Activated CD4-positive, CD25-positive, alpha-beta regulatory T cell treated with anti-CD3 and anti-CD28 coated beads, Interleukin-2, amount 50 U/mL, for 72 hours (primary cell): ENCODE measurements at places on chromosomes 7 and 10.

DNA sequence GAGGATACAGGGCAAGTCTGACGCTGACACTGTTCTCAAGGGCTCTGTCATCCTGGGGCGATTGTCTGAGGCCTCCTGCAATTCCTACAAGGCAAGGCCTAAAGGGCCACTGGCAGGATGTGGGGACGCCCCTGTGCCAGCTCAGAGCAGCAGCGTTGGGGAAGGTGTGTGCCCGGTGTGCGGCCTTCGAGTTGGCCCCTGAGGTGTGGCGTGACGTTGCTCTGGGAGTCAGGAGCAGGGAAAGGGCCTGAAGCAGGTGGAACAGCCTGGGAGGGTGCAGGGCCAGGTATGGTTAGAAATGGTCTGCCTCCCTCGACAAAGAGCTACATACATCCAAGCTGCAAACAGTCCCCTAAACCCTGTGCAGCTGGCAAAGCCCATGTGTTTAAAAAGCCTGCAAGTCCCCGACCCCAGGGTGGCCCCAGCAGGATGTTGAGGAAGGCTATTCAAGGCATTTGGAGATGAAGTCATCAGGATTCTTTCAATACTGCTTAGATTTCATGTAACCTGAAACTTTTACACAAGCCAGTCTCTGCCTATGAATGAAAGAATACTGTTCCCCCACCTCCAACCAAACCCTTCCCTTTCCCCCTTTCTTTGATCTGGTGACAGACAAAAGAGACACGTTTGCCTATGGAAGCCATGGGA, 142.5 kb upstream of the TNS3 start:
- DNase-seq, result no peak

DNA sequence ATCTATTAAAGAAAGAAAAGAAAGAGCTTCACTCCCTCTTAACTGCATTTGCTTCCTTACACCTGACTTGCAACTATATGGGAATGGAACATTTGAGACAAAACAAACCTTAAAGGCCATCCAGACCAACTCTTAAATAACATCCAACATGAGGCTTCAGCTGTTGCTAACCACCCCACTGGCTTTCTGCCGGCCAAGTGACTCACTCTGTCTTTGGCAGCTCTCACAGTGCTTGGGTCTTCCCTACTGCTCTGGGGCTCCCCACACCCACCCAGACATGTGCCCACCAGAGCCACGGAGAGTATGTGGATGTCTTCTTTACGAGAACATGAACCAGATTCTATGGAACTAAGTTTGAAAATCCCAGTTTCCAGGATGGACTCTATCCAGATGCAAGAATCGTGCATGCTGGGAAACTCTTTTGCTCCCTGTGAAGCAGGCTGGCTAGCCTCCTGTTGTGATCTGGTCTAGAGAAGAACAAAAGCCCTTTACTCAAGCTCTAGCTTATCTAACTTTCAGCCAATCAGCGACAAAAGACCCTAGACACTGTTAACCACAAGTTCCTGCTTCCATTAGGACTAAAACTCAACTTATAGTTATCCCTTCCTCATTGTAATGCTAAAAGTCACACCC, 245.7 kb downstream of the TCERG1L start:
- DNase-seq, result no peak

DNA sequence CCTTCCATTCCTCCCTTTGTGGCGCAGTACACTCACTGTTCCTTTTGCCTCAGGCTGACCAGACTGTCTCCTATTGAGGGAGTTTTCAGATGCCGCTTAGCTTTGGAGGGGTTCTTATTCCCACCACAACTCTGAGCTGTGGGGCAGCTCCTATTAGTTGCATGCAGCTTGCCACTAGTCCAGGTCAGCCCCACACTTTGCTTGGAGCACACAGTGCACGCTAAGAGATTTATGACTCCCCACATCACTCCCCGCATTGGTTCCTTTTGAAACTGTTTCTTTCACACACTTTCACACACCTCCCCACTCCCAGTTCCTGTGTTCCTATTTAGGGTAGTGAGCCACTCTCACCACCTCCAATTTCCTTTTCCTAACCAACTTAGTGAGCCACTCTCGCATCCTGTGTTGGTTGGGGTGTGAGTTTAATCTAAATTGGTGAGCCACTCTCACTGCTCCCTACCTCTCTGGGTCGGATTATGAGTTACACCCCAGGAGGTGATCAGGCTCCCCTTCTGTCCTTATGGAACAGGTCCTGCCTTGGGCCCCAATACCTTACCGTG, 10.4 kb upstream of the ZNF485 start:
- no peak for DNase-seq

DNA sequence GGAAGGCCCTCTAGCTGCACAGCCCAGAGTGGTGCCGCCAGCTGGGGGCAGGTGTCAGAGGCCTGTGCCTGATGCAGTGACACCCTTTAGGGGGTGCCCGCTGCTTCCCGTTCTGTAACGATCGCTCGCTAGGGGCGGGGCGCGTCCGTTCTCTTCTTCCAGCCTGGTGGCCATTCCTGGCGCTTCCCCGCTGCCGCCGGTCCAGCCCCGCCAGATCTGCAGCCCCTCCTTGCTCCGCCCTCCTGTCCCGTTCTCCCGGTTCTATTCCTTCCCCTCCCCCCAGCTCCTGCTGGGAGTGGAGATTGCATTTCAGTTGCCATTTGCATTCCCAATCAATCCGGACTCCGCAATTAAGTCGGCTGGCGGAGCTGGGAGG, 39.2 kb downstream of the AGAP3 start:
- DNase-seq, result no peak

DNA sequence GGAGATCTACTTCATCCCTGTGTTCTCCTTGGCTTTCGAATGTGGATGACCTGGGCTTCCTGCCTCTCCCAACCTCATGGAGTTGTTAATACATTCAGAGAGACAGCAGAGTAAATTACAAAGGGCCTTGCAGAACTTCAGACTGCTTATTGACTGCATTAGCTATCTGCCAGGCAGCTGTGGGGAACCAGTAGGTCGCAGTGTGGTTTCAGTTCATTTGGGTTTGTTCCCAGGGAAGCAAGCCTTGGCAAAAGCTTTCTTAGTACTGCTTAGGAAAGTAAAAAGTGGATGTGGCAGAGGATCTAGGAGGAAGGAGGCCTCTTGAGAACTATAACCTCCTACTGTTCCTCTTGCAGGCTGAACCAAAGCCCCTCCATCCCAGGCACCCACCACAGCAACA, 9.2 kb downstream of the NPFFR1 start:
- no peak for DNase-seq

DNA sequence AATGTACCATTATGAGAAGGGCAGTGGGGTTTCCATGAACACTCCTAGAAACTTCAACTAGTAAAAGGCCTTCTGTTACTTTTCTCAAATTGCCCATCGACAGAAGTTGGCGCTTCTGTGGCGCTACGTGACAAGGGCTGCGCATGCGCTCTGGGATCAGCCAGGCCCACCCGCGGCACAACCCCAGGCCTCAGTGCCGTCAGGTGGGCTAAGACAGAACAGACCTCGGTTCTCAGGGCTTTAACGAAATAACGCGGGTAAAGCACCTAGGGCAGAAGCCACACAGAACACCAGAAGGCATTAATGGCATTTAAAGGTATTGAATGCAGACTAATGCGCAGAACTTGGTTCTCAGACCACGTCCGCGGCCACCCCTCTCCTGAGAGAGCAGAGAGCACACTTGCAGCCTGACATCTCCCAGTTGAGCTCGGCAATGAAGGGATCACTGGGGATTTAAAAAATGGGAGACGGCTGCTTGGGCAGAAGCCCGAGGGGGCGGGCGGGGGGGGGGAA, 67.6 kb upstream of the CTNNA3 start:
- peak; percentile 76 for DNase-seq

- no peak for DNase-seq
Measured at GRCh38 chr7:159015454-159016410, 128.9 kb downstream of the VIPR2 start.

GRCh38 chr7:1100386-1100785, 12.5 kb downstream of the GPER1 start:
- DNase-seq, result no peak

DNA sequence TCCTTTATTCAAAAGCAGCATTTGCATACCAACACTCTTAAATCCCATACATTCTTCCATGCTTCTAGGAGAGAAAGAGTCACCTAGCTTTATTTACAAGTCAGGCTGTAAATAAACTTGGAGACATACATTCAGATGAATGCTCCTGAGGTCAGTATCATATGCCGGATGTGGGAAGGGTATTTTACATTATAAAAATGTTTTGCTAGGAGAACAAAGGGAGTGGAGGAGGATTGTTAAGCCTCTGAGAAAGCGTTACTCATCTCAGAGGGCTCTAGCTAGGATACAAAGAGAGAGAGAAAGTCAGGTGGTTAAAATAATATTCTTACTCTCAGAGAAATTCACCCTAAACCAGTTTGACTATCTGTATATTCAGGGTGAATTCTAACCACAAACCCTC, 300.9 kb upstream of the NPSR1 start:
- no peak for DNase-seq
